Osteocyte (in vitro differentiated cells): ENCODE measurements at places on chromosomes 3 and 15. TPM values are rescaled to one million over a fixed set of nuclear protein-coding genes. Genes with fewer than 3 reads are reported as not detected.

Gene ZNF148
- total RNA-seq, result 46.2 and 46.3 TPM in 2 replicates

DNA sequence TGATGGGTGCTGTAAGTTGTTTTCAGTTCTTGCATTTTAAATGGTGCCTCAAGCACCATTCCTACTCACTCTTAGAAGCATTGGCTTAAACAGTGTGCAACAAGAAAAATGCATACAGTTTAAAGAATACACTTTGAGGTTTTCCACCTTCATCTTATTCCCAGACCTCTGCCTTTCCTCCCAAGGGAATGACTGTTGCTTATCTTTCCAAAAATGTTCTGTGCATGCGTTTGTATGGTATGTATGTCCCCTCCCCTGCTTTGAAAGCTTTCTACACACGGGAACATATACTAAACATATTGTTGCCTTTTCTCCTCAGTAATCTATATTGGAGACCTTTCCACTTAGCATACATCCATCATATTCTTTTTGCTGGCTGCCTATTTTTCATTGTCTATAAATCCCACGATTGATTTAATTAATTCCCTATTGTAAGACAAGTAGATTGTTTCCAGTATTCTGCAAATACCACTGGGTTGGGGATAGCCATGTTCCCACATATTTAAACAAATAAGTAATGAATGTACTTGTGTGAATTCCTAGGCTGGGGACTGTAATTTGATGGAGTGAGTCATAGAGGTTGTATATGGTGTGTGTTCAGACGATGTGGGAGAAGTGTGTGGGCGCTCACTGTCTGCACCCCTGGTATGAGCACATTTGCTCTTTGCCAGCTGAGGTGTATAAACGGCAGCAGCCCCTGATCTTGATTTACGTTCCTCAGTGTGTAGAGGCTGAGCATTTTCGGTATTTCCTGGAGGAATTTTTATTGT is 5.8 kb downstream of the TRAK1 start:
- no peak for DNase-seq

DNA sequence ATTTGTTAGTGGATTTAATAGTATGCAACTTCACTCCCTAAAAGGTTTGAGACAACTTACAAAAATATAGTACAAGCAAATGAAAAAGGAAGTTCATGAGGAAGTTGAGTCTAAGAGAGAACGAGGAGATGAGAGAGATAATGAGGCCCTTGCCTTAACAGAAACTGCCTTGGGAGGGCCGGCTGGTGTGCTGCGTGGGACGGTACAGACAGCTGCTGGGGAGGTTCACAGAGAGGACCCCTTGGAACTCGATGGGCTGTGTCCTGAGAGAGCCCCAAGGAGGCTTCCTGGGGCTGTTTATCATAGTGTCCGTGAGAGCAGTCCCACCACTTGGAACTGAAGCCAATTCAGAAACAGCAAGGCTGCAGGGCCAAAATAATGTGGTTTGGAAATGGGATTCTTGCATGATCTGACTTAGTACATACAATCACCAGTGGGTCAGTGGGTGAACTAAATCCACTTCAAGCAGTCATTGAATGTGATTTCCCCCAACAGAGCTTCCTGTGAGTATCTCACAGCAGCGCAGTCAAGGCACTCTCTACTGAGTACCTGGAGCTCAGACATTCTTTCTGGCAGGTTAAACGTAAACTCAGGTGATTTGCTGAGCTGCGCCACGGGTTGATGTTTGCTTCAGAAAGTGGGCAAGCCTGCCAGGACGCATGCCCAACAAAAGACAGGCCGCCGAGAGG is 90.8 kb downstream of the CRTC3 start:
- no peak for DNase-seq

Gene PPP1R14D
- not detected in 2 replicates for total RNA-seq

- DNase-seq, result peak; percentile 21
These were observed 29.5 kb downstream of the CMTM7 start for GRCh38 chr3:32421185-32421584.

GRCh38 chr15:101543431-101543830 is 53.9 kb upstream of the PCSK6 start:
- DNase-seq, result no peak

DNA sequence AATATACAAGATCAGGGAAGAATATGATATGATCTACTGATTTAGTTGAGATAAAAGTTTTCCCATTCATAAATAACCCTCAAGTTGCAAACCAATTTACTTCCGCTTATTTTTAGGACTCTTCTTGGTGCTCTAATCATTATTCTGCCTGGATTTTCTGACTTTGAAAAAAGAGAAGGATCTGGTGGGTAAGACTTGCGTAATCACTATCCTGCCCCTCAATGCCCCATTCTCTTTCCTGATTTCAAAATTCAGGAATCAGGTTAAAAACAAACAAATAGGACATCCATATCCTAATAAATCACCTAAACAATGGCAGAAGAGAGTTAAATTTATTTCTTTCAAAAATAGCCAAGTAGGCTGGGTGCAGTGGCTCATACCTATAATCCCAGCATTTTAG is 127.5 kb downstream of the CLASP2 start:
- no peak for DNase-seq

GRCh38 chr3:181384970-181385369 is 326.8 kb upstream of the SOX2 start:
- no peak for DNase-seq

DNA sequence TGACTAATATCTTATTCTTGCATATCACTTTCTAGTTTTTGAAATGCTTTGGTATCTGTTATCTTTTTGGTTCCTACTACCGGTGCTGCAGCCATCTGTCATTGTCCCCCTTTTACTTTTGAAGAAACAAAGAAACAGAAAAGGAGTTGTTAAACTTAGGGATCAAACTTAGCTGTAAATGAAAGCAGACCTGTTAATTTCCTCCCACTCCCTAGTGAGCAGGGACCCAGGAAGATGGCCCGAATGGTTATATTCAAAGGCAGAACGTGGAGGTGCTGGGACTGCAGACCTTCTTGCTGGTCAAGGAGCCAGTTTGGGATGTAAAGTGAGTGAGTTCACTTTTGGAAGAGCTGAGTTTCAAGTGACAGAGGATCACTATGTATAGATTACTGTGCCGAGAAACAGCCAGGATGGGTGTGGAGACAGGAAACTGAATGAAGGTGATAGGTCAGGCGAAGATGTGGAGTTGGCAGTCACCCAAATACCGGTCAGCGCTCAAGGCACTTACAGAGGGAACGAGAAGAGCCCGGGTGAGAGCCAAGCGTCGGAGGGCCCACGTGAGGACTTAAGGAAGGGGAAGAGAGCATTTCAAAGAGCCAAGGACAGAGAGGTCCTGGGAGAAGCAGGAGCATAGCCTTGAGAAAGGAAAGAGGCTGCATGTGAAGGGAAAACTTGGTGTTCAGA is 20.1 kb downstream of the KBTBD8 start:
- no peak for DNase-seq

DNA sequence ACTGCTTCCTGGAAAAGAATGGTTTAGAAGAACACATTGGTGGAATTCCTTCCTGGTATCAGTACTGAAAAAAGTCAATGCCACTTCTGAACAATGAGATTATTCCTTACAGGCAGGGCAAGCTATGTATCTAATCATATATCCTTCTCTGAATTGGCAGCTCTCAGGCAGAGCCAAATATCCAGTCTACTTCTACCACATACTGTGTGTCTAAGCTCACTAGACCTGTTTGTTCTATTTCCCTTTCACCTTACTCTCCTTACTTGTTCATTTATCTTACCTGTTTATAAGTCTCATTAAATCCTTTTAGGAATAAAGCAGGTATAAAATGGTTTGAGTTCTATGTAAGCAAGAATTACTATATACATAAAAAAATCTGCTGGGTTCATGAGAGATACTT is 8.3 kb downstream of the SETMAR start:
- no peak for DNase-seq
